Activated T-cell treated with anti-CD3 and anti-CD28 coated beads, Interleukin-2, amount 50 U/mL, for 72 hours (primary cell): ENCODE measurements at places on chromosomes 6 and 20.
A peak's percentile ranks its signal among the peaks of the same experiment; 100 is the strongest.

- peak; percentile 29 for DNase-seq
Observed at GRCh38 chr6:151325075-151326050, 66.0 kb downstream of the ZBTB2 start.

- DNase-seq, result no peak
Observed at GRCh38 chr6:24460966-24461365, 28.4 kb downstream of the GPLD1 start.

DNA sequence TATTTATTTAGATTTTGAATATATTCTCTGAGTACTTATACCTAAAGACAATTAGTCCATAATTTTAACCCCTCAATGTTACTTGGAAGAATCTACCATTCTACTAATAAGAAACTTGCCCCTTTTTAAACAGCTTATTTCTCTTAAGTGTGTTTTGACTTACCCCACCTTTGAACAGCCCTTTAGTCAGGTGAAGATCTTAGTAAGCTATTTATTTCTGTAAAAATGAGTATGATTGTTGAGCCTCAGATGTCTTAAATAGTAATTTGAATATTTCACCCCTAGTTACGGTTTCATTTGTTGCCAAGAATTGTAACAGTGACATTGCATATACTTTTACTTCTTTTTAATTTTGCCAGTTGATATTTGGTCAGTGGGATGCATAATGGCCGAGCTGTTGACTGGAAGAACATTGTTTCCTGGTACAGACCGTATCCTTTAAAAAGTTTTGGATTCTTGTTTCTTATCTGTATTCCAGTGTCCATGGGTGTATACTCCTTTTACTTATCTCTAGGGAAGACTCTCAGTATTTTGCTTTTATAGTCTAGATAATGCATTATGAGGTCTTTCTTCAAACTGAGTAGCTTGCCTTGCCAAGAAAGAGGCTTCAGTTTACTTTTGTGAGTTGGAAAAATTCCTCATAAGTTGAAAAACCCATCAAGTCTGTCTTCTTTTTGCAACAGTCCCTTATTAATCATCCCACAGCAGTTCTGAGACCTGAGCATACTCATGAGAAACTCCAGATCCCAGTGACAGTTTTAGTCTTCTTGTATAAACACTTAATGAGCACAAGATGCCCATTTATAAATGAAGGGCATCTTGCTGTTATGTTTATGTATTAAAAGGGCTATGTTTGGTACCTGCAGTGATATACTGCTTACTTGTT lies 48.8 kb downstream of the MAPK14 start:
- DNase-seq, result no peak

- DNase-seq, result no peak
Observed at GRCh38 chr6:83097204-83097603, 29.7 kb downstream of the DOP1A start.

GRCh38 chr6:143694560-143694959 lies 16.8 kb downstream of the PHACTR2 start:
- DNase-seq, result peak; percentile 16

DNA sequence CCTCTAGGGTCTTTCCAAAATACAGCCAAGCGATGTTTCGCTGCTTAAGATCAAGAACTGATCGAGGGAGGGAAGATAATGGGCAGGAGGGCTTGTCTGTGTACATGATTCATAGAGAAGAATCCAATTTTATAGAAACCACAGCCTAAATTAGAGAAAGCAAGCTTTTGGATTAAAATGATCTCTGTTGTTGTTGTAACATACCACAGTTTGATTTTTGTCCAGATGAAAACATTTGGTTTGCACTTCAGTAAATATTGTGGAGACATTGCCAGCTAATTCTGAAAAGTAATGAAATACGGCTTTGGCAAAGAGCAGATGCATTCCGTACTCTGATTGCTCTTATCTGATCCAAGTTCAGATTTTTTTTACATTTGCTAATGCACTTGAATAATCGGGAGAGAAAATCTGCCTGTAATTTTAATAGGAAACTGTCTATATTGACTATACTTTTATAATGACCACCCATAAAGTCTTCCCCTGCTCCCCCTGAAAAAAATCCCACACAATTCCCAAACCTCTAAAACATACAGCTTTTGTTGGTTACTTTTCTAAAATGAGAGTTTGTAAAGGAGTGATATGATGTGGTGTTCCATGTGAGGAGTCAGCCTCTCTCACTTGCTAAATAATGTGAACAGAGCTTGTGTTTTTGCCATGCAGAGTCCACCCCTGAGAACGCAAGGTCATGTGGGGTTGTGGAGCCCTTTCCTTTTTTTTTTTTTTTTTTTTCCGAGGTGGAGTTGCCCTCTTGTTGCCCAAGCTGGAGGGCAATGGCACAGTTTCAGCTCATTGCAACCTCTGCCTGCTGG lies 199.9 kb downstream of the DTNBP1 start:
- DNase-seq, result no peak

DNA sequence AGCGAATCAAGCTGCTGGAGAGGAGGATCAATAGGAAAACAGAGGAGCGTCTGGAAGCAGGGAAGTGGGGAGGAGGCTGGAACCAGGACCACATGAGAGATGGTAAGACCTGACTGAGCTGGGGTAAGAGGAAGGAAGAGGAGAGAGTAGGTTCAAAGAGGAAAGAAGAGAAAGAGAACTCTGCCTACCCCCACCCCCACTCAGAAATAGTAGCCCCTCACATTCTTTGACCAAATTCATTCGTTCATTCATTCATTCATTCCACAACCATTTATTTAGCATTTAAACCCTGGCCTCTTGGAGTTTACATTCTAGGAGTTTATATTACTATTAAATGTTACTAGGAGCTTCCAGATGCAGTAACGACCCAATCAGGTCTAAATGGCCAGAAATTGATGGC lies 15.8 kb upstream of the HCK start:
- DNase-seq, result no peak

DNA sequence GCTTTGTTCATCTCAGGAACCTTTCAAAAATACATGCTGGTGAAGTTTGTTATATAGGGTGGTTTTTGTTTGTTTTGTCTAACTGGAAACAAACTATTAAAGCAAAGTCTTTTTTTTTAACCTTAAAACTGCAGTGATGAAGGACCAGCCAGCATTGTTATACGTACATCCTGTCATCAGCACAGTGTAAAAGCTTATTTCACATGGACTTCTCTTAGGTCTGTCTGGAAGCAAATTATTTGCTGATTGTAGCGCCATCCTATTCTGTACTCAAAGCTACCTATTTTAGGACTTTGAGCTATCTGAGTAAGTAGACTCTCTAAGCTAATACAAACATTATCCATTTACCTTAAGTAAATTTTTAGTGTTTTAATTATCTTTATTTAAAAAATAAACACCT lies 61.7 kb downstream of the SNX9 start:
- no peak for DNase-seq

DNA sequence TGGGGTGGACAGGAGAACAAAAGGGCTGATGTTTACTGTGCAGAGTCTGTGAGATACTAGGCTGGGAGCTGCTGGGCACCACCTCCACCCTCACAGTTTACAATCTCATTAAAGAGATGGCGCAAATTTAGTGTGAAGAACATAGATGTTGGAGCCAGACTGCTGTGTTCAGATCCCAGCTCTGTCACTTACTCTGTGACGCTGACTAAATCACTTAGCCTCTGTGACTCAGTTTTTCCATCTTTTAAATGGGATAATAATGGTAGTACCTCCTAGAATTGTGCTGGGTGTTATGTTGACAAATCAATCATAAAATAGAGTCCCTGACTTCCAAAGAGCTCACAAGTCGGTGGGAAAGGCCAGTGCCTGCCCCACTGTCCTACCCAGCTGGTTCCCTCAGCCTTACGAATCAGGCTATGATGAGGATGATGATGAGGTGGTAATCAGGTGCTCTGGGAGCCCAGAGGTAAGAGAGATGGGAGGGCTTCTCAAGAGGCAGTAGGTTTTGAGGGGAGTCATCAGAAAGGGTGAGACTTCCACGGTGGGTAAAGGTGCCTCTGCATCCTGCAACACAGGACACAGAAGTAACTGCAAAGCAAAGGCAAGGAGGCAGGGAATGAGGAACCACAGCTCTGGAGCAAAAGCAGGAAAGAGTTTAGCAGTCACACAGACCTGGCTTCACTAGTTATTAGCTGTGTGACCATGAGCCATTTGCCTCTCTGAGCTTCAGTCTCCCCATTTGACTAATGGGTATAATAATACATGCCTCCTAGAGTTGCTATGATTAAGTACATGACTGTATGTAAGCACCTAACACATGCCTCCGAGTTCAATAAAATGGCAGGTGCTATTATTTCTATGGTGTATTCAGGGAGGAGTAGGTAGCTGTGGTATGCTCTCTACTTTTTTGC lies 8.9 kb downstream of the FYN start:
- no peak for DNase-seq

GRCh38 chr6:88403486-88403885 lies 237.3 kb upstream of the CNR1 start:
- no peak for DNase-seq

- DNase-seq, result no peak
Observed at GRCh38 chr20:32535316-32535952, 49.7 kb downstream of the NOL4L start.

DNA sequence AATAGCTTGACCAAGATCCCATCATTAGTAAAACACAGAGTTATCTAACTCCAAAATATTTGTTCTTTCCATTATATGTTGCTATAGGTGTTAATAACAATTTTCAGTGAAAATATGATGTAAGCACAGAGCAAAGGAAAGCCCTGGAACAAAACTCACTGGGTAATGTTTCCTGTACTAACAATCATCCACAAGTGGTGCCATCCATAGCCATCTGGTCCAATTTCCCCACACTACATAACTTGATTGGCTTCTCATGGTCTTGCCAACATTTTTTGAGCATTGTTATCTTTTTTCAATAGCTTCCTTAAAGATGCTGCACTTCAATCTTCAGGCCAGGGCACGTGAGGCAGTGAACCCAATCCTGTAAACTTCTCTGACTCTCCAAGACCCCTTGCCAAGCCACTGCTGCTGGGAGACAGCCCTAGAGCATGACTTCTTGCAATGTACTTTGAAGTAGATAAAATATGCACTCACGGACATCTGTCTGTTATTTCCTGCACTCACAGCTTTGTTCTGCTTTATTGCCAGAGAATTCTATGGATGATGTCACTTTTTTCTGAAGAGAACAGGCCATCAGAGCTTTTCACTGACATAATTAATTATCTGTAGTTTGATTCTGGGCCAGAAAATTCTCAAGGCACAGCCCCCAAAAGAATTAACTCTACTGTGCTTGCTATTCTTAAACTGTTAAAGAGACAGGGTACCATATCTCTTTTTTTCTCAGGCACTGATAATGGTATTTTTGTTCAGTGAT lies 97.5 kb upstream of the TMEM30A start:
- DNase-seq, result no peak

DNA sequence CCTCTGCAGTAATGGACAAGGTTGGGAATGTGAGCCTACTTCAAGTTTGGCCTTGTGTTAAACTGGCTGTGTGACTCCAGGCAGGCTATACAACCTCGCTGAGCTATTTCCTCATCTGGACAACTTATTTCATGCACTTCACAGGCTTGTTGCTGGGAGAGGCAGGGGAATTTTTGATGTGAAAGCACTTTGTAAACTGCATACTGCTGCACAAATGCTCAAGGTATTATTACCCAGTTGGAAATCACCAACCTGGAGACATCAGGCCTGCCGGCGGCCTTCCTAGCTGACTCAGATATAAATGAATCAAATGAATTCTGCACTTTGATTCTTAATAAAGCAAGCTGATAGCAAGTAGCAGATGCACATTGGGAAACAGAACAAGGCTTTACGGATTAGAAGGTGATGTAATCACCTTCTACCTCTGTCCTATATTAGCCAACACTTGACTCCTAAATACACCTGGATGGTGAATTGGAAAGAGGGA lies 10.1 kb downstream of the JARID2 start:
- DNase-seq, result no peak

GRCh38 chr20:59903621-59904020 lies 29.8 kb downstream of the SYCP2 start:
- DNase-seq, result no peak

DNA sequence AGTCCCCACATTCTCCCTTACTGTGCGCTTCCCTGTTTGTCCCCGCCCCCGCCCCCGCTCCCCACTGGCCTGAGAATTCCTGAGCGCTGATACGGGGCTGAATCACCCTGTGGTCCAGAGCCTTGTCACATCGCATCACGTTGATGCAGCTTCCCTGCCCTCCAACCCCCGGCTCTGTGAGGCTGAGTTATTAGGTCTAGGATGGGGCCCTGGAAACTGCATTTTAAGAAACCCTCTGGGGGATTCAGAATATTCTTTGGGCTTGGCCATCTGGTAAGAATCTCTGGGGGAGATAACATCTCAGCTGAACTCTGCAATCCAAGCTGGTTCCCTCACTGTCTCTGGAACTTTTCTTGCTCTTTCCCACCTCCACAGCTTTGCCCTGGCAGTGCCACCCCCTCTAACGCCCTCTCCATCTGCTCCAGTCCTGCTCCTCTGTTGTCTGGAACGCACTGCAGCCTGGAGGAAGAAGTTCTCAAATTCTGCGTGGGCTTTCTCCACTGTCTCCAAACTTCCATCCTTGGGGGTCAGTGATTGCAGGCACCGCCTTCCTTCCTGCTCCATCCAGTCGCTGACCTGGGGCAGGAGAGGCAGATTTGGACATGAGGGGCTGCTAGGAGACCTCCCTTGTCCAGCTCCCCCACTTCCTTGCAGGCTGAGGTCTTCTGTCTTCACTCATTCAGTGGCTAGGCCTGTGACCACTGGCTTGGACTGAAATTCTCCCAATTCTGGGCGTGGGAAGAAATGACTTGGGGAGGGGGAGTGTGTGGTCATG lies 42.6 kb downstream of the KIAA1755 start:
- DNase-seq, result no peak

- no peak for DNase-seq
Observed at GRCh38 chr6:159615918-159616317, 77.1 kb downstream of the SOD2 start.

- DNase-seq, result no peak
Observed at GRCh38 chr6:56657354-56657753, 14.7 kb upstream of the DST start.

- DNase-seq, result no peak
Observed at GRCh38 chr6:142322504-142323198, 20.8 kb downstream of the ADGRG6 start.

GRCh38 chr6:87155842-87156815 lies 764 bp downstream of the ZNF292 start:
- peak; percentile 49 for DNase-seq

DNA sequence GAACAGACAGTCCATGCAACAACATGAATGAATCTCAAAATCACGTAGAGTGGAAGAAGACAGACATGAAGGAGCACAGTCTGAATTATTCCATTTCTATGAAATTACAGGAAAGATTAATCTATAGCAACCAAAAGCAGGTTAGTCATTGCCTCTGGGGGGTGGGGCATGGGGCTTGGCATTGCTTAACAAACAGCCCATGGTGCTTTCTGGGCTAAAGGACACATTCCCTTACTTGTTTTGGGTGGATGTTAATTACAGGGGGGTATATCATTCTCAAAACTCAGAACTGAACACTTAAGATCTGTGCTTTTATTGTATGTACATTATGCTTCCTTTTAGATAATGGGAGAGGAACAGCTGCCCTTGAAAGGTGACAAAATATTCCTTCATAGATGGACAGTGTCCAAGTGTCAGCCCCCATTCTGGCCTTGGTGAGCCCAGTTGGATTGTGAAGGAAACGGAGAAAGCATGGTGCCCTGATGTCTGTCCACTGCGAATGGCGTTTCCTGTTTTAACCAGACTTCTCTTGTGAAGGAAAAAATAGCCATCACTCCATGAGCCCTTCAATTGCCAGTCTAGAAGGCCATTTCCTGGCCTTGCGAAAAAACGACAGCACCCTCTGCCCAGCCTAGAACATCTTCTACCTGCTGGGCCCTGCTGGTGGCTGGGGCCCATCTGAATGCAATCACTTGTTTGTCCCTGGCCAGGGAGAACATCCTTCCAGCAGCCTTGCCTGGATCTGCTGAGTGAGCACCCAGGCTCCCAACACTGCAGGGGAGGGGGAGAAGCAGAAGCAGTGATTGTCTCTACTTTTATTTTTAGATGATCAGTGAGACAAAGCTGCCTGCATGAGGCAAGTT lies 179.7 kb downstream of the BCAS1 start:
- no peak for DNase-seq
